ENCODE measurements at places on chromosomes 5 and 9.

DNA sequence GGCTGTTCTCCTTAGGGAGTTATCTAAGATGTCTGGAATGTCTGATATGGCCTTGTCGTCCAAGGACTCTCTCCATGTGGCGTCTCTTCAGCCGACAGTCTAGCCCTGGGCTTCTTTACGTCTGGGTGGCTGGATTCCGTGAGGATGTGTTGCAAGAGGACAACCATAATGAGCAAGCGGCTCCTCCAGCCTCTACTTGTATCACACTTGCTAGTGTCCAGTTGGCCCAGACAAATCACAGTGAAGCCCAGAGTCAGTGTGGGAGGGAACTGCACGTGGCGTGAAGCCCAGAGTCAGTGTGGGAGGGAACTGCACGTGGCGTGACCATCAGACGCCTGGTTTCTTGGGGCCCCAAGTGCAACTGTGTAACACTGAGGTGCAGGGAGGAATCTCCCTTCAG lies 61.1 kb downstream of the COL23A1 start:
- DNase-seq: no peak

DNA sequence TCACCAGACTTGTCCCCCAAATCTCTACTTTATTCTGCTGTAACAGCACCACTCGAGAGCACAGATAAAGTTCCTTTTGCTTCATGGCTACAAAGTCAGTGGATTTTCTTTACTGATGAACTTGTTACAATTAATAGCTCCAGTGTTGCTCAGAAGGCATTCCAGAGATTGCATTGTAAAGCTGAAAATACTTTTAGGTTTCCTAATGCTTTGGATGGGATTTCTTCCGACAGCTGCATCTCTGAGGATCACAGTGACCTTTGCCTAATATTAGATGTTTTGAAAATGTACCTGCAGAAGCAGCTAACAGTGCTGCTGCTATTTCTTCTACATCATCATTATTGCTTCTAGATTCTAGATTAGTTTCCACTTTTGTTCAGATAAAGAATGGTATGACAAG lies 58.8 kb upstream of the TMEM171 start:
- no peak for DNase-seq

- DNase-seq: no peak
These were observed 43.5 kb upstream of the COL15A1 start for GRCh38 chr9:98900244-98900643.

DNA sequence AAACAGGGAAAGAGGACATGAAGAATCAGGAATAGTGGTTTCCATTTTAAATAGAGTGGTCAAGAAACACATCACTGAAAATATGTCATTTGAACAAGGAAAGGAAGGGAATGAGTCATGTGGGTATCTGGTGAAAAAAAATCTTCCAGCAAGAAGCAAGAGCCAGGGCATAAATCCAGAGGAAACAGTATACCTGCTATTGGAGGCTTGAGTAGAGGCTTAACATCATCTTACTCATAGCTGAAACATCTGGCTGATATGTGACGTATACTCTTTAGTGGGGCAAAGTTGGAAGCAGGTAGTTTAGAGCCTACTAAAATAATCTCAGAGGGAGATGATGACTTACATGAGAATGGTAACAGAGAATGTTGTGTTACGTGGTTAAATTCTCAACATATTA lies 517.2 kb downstream of the CAAP1 start:
- no peak for DNase-seq

DNA sequence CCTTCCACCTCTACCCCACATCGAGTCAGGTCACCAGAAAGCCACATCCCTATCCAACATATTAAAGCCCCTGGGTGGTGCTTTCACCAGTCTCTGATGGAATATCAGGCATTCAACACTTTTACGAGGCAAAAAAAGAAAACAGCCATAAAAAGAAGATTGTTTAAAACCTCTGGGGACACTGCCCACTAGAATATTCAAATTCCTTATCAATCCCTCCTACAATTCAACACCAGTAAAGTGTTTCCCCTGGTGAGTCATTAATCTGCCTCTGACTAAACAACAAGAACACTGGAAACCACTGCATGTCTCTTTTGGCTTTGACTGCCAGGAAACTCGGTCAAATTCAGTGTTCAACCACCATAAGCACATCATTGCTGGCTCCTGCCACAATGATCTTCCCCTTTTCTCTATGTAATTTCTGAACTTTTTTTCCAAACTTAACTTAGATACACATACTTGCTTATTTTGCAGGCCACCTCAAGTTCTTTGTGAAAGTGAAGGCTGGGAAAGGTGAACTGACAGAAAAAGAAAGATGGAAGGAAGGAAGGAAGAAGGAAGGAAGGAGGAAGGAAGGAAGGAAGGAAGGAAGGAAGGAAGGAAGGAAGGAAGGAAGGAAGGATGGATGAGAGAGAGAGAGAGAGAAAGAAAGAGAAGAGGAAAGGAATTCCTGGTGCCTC lies 105.3 kb downstream of the PAX5 start:
- DNase-seq: no peak

DNA sequence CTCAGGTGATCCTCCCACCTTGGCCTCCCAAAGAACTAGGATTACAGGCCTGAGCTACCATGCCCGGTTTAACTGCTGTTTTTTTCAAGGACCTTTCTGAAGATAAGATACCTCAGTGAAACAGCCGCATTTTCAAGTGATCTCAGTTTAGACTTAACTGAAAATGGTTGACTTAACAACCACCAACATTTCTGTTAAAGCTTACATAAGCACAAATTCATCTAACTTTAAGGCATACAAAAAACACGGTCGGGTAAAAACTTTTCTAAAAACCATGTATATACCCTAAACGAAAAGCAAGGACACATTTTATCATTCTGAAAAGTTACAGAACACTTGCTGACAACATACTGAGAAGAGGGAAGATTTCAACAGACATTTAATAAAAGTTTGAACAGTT lies 22.9 kb downstream of the UBAP2 start:
- no peak for DNase-seq

DNA sequence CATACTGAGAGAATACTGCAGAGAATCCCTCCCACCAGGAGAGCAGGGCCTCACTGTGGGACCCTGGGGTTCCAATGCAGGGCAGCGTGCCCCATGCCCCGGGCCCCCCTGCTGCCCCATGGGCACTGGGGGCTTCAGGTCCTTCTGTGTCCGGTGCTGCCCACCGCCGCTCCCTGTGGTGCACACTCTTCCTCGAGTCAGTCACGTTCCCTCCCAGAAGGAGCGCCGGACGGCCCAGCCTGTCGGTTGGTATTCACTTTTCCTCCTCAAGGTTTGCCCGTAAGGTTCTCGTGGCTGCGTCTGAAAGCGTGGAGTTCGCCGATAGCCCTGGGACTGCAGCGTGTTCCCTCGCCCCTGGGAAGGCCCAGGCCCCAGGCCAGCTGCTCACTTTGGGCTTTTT lies 48.1 kb upstream of the FCN2 start:
- DNase-seq: no peak

DNA sequence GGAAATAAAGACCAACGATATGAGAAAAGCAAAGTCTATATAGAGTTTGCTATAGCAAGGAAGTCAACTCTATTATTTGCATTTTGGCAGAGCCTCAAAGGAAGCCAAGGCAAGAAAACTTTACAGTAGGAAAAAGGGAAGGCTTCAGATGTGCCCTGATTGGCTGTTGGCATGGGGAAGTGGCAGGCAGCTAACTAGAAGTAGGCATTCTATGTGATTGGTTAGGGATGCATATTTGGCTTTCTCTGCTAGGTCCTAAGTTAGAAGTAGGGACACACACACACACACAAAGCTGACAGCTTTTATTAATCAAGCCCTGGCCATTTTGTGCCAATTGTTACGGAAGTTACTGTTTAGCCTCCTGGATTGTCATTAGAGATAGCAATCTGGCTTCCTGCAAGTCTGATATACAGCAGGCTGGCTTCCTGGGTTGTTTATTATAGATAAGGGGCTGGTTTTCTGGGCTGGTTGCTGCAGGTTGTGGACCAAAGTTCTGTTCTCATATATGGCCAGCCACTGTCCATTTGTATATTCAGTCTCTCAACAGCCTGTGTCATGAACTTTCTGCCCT lies 308.1 kb upstream of the GRAMD2B start:
- DNase-seq: no peak

- no peak for DNase-seq
These were observed 33.6 kb downstream of the RAB14 start for GRCh38 chr9:121168052-121168451.

DNA sequence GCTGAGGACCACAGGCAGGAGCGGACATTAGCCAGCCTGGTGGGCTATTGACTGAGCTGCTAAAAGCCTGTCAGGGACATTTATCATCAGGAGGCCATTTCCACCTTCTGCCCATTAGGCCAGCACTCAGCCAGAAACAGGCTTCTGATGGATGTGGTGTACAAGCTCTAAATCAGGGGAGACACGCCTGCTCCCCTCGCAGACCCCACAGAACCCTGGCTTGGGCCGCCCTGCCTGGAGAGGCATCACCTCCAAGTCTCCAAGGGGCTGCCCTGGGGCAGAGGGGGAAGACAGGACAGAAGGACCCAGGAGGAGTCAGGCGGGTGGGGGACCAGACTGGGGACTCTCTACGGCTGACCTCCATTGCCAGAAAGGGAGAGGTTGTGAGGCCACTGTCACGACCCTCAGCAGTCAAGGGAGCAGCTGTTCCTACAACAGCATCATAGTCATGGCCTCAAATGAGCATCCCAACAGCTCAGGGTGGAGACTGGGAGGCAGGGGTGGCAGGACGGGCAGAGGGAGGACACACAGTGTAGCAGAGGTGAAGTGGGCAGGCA lies 24.0 kb upstream of the TRIM14 start:
- no peak for DNase-seq

DNA sequence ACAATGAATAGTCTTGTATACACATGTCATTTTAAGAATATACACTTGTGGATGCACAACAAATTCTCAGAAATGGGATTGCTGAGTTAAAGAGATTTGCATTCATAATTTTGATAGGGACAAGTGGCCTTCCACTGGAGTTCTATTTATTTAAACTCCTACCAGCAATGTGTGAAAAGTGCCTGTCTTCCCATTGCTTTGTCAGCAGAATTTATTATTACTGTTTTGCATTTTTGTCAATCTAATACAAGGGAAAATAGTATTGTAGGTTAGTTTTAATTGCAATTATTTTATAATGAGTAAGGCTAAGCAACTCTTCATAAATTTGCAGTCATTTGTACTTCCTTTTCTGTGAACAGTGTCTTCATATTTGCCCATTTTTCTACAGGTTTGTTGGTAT lies 55.0 kb downstream of the C9orf57 start:
- no peak for DNase-seq

- no peak for DNase-seq
These were observed 70.1 kb downstream of the KIAA1958 start for GRCh38 chr9:112556497-112557442.

DNA sequence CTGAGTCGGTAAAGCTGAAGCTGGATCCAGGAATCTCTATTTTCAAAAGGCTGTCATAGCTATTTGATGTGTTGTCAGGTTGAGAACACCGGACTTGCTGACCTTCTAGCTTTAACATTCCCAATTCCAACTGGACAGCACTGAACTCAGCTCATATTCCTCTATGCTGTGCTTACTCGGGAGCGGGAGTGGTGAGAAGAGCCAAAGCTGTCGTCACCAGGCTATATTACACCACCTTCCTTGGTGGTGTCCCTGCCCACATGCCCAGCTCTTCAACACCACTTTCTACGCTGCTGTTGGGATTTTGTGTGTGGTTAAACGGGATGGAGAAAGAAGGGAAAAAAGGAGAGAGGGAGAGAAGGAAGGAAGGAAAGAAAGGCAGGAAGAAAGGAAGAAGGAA lies 653.6 kb downstream of the RAB3C start:
- DNase-seq: no peak

DNA sequence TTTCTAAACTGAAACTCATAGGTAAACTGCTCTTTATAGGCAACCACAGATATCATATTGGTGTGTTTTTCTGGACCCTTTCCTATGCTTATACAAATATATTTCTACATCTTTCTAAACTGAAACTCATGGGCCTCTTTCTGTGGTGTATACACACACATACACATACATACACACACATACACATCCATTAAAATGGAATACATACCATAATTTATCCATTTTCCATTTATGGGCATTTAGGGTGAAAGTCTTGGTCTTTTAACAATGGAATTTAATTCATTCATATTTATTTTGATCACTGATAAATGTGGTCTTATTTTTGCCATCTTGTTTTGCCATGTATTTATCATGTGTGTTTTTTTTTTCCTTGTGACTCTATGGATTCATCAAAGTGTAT lies 44.1 kb downstream of the SLC22A5 start:
- no peak for DNase-seq

DNA sequence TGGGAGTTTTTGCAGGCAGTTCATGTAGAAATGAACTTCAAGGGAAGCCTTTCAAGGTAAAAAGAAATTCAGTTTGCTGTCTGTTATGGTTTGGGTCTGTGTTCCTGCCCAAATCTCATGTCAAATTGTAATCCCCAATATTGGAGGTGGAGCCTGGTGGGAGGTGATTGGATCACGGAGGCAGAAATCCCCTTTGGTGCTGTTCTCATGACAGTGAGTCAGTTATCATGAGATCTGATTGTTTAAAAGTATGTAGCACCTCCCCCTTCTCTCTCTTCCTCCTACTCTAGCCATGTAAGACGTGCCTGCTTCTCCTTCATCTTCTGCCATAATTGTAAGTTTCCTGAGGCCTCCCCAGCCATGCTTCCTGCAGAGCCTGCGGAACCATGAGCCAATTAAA lies 341.4 kb downstream of the ARHGEF28 start:
- no peak for DNase-seq

DNA sequence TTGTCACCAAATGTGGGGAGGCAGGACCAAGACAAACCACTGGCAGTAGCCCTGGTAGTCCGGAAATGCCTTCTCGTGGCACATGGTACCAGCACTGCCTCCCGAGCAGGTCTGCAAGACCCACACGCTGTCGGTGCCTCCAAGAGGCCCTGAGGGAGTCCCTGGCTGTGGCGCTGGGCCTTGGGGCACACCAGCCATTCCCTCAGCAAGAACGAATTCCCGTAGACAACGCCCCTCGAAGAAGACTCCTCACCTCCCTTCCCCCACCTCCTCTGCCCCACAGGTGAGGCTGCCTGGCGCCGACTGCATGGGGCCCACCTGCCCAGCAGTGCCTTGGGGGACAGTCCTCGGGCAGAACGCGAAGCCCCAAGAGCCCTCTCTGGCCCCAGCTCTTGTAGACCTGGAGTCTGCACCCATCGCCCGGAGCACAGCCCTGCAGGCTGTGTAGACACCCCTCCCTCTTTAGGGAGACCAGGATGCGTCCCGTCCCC lies 56.0 kb downstream of the EXD3 start:
- DNase-seq: no peak

DNA sequence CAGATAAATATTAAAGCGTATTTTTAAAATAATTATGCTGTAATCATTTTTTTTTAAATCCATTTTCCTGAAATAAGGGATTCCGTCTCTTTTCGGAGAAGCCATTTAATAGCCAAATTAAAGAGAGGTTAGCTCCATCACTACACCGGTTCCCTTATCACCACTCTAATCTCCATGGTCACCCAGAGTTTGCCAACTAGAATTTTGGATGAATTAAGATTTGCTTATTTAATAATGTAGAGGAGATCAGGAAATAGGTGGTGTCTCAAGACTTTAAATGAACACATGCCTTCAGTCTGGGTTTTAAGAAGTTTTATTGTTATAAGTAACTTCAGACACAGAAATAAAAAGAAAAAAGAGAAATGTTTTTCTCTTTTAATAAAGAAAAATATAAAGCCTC lies 151.7 kb downstream of the TTC39B start:
- no peak for DNase-seq
